NCI-H1417 treated with DMSO at 0.1 percent for 48 hours (cell line): ENCODE measurements at places on chromosomes 11 and 22.
A peak's percentile ranks its signal among the peaks of the same experiment; 100 is the strongest.

DNA sequence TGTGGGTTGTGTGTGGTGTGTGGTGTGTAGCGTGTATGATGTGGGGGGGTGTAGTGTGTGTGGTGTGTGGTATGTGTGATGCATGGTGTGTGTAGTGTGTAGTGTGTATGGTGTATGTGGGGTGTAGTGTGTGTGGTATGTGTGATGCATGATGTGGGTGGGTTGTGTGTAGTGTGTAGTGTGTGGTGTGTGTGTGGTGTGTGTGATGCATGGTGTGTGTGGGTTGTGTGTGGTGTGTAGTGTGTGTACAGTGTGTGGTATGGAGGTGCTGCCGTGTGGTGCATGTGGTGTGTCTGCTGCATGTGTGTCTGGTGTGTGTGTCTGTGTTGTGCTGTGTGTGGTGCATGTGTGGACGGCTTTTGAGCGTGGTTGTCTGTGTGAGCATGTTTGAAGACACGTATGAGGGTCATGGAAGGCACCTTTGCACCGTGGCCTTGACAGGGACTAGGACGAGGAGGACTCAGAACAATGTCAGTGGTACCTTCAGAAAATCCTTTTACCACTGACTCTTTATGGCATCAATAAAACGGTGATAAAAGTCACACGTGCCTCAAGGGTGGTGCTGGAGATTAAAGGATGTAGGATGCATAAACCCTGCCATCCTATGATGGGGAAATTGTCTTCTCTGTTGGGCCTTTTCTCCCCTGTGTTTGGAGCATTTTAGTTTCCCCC is 328.7 kb upstream of the B3GAT1 start:
- no peak for DNase-seq

GRCh38 chr11:74948546-74948897 is 369 bp downstream of the XRRA1 start:
- no peak for DNase-seq

DNA sequence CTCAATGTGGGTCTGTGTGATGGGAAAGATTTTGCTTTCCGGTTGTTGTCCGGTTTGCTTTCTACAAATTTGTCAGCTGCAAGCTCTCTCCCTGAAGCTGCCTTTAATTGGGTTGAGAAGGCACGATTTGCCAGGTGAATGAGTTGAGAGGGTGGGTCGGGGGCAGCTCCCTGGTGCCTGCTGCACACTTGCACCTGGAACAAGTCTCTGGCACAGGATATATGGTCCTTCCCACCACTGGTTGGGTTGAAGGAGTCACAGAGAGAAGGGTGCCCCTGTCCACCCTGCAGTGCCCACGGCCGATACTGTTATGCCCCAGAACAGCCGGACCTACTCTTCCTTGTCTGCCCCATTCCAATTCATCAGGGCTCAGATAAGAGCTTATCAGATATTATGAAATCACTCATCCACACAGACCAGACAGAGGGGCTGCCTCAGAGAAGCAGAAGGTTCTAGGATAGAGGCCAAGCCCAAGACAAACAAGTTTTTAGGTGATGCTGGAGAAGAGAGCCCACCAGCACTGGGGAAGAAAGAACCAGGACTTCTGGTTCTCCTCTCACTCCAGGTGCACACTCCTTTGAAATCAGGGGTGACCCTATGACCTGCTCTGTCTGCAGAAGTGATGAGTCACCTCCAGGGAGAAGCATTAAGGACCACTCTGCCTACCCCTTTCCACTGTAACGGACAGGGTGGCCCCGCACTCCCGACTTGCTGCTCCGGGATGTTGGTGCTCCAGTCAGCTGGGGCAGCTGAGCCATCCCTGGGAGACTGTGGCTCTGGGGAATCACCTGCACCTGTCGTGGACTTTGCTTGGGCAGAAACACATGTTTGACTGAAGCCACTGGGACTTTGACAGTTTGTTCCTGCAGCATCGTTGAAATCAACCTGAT is 45.3 kb downstream of the RTL6 start:
- no peak for DNase-seq

- no peak for DNase-seq
Observed at GRCh38 chr11:132026746-132027145, 656.3 kb downstream of the NTM start.

- DNase-seq, result no peak
Observed at GRCh38 chr11:58525037-58525614, 17.2 kb upstream of the OR5B21 start.

DNA sequence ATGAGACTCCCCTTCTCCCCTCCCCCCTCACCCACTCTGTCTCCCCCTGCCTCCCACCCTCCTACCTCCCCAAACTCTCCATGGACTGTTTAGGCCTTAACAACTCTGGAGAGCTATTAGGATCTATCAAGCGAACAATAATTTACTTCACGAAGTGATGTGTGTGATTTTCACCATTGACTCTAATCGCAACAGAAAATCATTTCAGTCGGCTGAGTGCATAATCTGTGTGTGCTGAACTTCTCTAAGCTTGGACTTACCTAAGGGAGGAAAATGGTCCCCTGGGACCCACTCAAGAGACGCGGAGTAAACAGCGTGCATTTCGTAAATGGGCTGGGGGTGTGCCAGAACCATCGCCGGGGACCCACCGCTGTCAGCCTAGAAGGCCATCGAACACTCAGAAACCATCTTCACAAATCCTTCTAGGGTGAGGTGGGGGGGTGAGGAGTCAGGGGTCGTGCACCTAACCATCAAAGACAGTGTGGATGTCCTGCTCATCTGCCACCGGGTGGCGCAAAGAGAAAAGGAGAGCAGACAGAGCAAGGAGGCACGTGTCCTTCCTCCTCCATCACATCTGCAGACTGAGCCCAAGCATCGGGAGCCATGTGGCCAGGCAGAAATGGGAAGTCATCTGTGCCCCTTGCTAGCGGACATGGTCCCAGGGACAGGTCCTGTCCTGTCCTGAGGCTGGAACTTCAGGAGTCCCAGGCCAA is 62.1 kb upstream of the NUP50 start:
- DNase-seq, result no peak

- DNase-seq, result no peak
Observed at GRCh38 chr11:46729110-46730027, 10.4 kb downstream of the F2 start.

GRCh38 chr11:73480677-73481076 is 104.5 kb downstream of the RELT start:
- DNase-seq, result no peak

DNA sequence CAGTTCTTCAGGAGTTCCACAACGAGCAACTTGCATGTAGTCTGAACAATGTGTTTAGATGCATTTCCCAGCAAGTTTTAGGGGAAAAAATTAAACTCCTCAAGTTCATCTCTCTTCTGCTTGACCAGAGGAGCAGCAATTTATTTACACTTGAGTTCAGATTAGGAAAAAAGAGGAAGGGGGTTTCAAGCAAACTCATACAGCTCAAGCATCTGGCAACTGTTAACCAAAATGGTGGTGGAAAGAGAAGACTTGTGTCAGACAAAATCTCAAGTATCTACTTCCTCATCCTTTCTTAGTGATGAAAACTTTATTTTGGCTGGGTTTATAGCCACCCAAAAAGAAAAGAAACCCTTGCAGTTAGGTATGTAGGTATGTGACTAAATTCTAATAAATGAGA is 29.1 kb upstream of the PICALM start:
- DNase-seq, result no peak

DNA sequence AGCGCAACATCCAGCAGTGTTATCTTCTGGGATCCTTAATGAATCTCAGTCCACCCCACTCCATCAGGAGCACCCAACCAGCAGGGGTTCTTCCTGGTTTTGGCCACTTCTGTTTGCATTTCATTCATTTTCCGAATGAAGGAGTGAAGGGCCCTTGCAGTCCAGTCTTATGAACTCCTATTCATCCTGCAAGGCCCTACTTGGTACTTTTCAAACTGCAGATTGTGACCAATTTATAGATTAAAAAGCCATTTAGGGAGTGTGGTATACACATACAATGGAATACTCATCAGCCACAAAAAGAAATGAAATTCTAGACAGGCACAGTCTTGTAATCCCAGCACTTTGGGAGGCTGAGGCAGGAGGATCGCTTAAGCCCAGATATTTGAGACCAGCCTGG is 10.2 kb upstream of the MN1 start:
- DNase-seq, result no peak

DNA sequence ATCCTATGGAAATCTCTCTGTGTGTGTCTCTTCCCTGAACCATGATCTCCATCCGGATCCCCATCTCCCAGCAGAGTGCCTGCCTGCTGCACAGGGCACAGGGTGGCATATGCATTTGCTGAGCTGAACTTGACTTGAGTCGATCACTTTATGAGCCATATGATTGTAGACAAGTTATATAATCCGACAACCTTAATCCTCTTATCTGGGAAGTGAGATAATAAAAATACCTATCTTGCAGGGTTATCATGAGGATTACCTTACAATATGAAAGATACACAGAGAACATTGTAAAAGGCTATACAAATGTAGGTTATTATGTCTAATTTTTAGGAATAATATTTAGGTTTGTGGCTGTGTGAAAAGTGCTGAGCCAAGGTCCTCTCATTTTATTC is 124.5 kb downstream of the ST3GAL4 start:
- DNase-seq, result no peak

GRCh38 chr22:29090039-29090438 is 17.2 kb downstream of the KREMEN1 start:
- no peak for DNase-seq

- no peak for DNase-seq
Observed at GRCh38 chr11:73099512-73100266, 42.4 kb downstream of the FCHSD2 start.

DNA sequence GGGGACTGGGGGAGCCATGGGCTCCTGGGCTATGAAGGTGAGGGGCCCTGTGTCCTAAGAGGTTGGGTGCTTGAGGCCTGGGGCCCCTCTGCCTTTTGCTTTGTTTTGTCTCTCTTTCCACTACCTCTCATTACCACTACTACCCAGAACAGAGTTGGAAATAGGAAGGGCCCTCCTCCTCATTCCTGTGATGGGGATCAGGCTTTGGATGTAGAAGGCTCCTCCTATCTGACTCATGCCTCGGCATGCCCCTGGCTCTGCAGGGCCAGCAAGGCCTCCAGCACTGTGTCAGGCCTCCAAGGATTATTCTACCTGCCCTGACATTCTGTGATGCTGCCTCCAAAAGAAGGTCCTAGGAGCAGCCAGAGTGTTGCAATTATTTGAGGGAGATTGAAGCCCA is 766 bp downstream of the IZUMO1R start:
- DNase-seq, result no peak

DNA sequence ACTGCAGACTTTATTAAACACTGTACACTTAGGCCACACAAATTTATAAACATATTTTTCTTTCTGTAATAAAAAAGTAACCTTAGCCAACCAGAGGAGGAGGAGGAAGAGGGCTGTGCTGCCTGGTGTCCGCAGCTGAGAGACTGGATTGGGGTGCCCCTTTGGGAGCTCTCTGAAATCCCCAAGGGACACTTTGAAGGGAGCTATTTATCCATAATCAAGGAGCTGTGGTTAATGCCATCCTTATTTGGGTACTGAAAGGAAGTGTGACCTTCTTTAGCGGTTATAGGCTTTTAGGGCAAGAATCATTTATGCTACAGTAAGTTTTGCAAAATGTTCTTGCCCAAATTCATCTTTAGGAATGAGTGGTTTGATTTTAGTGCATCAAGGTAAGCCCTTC is 125.8 kb downstream of the RASSF10 start:
- DNase-seq, result no peak

DNA sequence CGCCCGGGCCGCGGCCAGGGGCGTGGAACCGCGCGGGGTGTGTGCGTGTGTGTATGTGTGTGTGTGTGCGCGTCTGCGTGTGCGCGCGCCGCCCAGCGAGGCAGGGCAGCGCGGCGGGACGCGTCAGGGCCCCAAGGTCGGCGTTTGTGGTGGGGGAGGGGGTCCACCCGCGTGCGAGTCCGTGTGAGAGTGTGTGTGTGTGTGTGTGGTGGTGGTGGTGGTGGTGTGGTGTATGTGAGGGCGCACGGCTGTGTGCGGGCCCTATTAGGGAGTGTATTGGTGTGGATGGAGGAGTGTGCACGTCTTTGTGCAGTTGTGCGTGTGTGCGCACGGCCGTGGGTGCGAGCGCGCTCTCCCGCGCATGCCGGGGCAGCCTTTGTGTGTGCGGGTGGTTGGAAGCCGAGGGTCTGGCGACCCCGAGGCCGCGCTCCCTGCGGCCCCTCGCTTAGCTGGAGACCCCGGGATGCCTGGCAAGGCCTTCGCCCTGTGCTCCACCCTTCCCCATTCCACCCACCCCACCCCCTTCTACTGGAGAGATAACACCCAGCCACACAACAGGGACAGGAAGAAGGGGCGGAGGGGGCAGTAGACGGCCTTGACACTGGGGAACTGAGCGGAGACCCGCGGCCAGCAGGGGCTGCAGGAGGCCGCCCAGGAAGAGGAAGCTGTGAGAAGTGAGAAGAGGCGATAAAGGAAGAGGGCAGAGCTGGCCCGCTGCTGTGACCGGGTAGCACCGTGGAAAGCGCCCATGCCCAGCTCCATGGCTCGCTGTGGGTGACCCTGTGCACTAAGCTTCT is 528 bp upstream of the ARRB1 start:
- no peak for DNase-seq

- peak; percentile 16 for DNase-seq
Observed at GRCh38 chr11:61149624-61150615, 11.3 kb downstream of the VPS37C start.

DNA sequence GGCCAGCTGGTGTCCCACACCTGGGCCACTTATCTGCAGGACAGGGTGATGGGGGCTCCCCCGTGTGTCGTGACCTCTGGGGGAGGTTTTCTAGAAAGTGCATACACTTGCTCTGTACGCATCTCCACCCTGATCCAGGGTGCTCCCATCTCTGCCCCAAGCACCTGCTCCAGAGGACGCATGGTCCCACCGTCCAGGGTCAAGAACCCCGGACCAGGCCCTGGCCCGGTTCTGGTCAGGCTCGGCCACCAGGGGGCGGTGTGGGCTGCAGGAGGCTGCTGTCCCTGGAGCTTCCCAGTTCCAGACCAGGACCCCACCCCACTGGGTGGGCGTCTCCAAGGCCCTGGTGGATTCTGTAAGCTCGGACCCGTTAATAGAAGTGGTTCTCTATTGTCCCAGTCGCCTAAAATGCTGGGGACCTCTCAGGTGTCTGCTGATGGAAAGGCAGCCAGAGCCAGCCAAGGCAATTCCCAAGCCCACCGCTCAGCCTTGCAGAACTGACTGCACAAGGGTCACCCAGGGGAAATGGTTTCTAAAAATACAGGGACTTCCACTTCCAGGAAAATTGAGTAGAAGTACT is 34.7 kb upstream of the SEPTIN5 start:
- DNase-seq, result no peak

DNA sequence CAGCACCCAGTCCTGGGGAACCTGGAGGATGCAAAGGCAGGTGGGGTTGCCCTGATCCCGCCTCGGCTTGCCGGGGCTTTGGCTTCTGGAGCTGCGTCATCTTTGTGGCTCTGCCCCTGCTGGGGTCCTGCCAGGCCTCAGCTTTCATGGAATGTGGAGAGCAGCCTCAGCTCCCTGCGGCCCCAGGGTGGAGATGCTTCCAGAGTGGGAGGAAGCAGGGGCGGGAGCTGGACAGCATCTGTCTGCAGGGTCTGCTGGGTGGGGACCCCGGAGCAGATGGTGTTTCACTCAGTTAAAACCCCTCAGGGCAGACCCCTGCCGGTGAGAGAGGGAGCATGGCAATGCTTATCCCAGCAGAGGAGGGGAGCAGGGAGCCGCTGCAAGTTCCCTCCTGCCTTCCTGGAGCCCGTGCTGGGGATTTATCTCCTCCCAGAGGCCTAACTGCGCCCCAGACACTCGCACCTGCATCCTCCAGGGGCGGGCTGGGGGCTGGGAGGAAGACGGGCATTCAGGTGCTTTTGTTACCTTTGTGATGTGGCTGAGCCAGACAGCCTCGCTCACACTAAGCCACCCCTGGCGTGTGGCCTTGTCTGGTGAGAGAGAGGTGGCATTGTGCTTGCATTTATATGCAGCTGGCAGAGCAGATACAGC is 15.7 kb downstream of the GRIK4 start:
- DNase-seq, result no peak

GRCh38 chr22:50190941-50191741 is 5.4 kb downstream of the TRABD start:
- no peak for DNase-seq
